CD4-positive, alpha-beta memory T cell (primary cell): ENCODE measurements at places on chromosomes 2 and 18. TPM values are rescaled to one million over a fixed set of nuclear protein-coding genes. Genes with fewer than 3 reads are reported as not detected.

- DNase-seq, result no peak
These were observed 203.5 kb downstream of the CYP26B1 start for GRCh38 chr2:71944183-71944550.

GRCh38 chr2:27756544-27757498 is 14.7 kb upstream of the MRPL33 start:
- no peak for DNase-seq

The FBXO15 gene
- total RNA-seq, result 2.5 TPM

- no peak for DNase-seq
These were observed 507.3 kb upstream of the LRRTM4 start for GRCh38 chr2:78029392-78029995.

GRCh38 chr2:72423756-72424155 is 276.1 kb upstream of the CYP26B1 start:
- no peak for DNase-seq

GRCh38 chr2:96526615-96527285 is 9.8 kb upstream of the ARID5A start:
- DNase-seq, result no peak

DNA sequence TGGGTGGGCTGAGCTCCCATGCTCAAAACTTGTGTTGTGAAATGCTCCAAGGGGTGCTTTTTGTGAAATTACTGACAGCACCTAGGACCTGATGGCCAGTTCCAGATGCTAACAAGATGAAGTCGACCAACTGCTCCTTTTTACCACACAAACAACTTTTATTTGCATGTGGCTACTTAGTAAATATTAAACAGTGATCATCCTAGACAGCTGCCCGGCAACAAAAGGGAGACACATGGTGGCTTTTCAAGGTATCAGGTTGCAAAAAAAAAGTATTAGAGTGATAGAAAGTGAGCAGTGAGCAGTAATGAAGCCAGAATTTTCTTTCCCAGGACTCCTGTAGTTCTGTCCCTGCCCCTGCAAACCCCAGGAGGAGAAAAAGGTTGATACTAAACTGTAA is 118.5 kb downstream of the RPIA start:
- no peak for DNase-seq

The VWA3B gene
- total RNA-seq, result not detected
